ENCODE measurements at places on chromosomes 13 and 19. TPM values are rescaled to one million over a fixed set of nuclear protein-coding genes. Genes with fewer than 3 reads are reported as not detected.
A peak's percentile ranks its signal among the peaks of the same experiment; 100 is the strongest.

DNA sequence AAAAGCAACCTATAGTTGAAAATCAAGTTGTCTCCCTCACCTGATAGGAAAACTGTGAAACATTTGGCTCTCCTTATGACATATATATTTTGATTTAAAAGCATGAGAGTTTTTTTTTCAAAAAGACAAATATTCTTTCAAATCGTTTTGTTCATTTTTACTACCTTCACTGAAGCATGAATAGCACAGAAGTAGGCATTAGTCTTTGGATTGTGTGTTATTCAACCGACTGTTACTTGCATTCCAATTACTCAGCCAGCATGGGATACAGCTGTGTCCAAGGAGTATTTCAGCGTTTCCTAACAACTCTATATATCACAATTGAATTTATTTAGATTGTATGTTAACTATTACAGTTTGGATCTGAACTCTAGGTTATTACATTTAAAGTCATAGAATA lies 135.2 kb downstream of the PCDH9 start:
- no peak overlapping the region for H3K4me3 ChIP-seq
- H3K4me1 ChIP-seq = no peaks in the 10 kb centered on the region
- DNase-seq = no peak
- H3K27ac ChIP-seq = no peak overlapping the region
- no peaks in the 10 kb centered on the region for H3K27me3 ChIP-seq
- no peaks in the 10 kb centered on the region for H3K36me3 ChIP-seq

DNA sequence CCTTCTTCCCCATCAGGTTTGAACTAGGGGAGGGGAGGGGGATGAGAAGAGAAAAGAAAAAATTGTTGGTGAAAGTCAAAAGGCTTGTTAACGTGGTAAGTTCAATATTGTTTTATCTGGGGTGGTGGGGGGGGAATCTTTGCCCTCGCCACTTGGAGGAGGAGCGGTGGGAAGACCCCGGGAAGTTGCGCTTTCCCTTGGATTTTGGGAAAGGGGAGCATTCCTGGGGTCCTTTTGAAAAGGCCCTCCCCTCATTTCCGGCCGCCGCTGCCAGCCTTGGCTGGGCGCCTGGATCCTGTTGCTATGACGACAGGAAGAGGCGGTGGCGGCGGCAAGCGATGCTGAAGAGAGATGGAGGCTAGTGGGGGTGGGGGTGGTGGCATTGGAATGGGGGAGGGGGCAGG lies 4.6 kb upstream of the CACNG8 start:
- H3K36me3 ChIP-seq = no peaks in the 10 kb centered on the region
- H3K27ac ChIP-seq = no peak overlapping the region
- peaks cover 96% of the 10 kb centered on the region for H3K27me3 ChIP-seq
- H3K4me1 ChIP-seq = peaks cover 5% of the 10 kb centered on the region

DNA sequence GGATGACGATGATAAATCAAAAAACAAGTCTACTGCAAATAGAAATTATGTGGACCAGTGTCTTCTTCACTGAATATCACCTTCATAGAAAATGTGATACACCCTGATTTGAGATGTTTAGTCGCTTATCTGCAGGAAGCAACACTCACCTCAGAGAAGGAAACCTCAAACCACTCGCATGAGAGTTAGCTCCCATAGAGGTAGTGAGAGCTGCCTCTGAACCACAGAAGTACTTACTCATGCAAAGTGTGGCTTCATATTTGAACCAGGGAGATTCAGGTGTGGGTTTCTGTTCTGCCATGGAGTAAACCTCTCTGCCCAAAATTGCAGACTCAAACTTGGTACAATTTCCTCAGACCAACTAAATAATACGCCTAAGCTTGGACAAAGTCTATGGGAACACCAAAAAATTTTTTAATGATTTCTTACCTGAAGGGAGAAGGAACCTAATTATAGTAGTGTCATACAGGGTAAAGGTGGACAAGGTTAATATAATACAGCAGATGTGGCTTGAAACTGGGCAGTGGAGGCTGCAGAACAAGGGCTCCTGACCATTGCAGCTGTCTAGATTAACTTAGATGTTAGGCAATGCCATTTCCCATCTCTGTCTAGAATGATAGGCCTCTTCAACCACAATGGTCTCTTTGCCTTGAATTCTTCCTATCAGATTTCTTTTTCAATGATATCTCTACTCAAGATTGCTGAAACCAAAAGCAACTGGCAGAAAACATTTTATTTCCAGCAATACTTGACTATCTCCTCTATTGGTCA lies 29.6 kb upstream of the RCBTB2 start:
- no peaks in the 10 kb centered on the region for H3K27me3 ChIP-seq
- DNase-seq = no peak
- H3K27ac ChIP-seq = no peak overlapping the region
- no peaks in the 10 kb centered on the region for H3K36me3 ChIP-seq
- peaks cover 20% of the 10 kb centered on the region for H3K4me1 ChIP-seq

- H3K4me3 ChIP-seq = no peak overlapping the region
- DNase-seq = no peak
- H3K36me3 ChIP-seq = no peaks in the 10 kb centered on the region
- H3K27me3 ChIP-seq = no peaks in the 10 kb centered on the region
- no peak overlapping the region for H3K27ac ChIP-seq
These were observed 796.8 kb upstream of the KLHL1 start for GRCh38 chr13:70905035-70905434.

DNA sequence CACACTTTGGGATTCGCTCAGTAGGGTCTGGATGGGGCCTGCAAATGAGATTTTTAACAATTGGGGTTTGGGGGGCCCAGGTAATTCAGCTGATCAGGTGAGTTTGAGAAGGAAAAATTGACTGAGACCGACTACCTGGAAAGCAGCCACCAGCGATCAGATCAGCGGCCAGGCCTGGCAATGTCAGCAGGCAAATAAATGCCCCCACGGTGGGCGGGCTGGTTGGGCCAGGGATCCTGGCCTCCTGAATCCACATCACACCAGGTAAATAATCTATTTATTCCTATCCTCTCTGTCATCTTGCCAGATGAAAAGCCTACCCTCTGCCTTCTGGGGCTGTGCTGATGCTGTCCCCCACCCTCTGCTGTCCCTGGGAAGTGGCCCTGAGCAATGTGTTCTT lies 9.4 kb downstream of the NAPA start:
- H3K4me3 ChIP-seq = no peak overlapping the region
- no peak overlapping the region for H3K27ac ChIP-seq
- no peaks in the 10 kb centered on the region for H3K27me3 ChIP-seq
- no peak for DNase-seq
- peaks cover 32% of the 10 kb centered on the region for H3K36me3 ChIP-seq
- peaks cover 60% of the 10 kb centered on the region for H3K4me1 ChIP-seq

DNA sequence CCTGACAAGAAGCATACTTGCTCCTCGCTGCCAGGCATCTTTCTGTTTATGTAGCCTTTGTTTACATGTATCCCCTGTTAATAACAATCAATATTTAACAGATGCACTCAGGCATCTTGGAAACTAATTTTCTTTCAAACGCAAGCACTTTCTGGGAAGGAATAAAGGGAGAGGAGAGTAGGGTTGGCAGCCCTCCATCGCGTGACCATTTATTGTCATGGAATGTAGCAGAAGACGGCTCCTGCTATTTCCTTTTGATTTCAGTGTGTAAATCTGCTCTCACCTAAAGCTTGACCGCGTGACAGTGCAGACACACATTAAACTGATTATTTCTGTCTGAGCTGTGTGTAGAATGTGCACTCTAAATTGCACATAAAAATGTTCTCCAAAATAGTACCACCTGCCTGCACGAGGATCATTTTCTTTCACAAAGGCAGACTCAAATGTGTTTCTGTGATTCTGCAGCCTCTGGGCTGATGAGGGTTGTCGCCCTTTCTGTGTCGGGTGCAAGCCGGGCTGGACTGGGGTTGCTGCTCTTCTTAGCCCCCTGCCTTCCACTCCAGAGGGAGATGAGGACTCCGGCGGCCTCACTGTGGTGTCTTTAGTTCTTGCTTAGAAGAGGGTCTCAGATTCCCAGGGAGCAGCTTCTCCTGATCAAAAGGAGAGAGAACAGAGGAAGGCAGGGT lies 223.5 kb upstream of the MAB21L1 start:
- no peaks in the 10 kb centered on the region for H3K36me3 ChIP-seq
- H3K27ac ChIP-seq = peak overlapping the region; percentile 18
- peaks cover 4% of the 10 kb centered on the region for H3K4me1 ChIP-seq
- no peaks in the 10 kb centered on the region for H3K27me3 ChIP-seq
- no peak overlapping the region for H3K4me3 ChIP-seq

- H3K27ac ChIP-seq = peak overlapping the region; percentile 93
- no peaks in the 10 kb centered on the region for H3K27me3 ChIP-seq
- no peak for DNase-seq
- peak overlapping the region; percentile 95 for H3K4me3 ChIP-seq
- peaks cover 17% of the 10 kb centered on the region for H3K4me1 ChIP-seq
These were observed 744 bp downstream of the ZNF805 start for GRCh38 chr19:57241176-57241575.

- H3K27ac ChIP-seq = peak overlapping the region; percentile 97
- no peaks in the 10 kb centered on the region for H3K36me3 ChIP-seq
- H3K27me3 ChIP-seq = no peaks in the 10 kb centered on the region
- H3K4me3 ChIP-seq = no peak overlapping the region
- peak; percentile 76 for DNase-seq
- peaks cover 99% of the 10 kb centered on the region for H3K4me1 ChIP-seq
These were observed 47.2 kb downstream of the RFX2 start for GRCh38 chr19:6062961-6063575.

- no peak for DNase-seq
- H3K36me3 ChIP-seq = no peaks in the 10 kb centered on the region
- H3K4me3 ChIP-seq = no peak overlapping the region
- peaks cover 46% of the 10 kb centered on the region for H3K4me1 ChIP-seq
These were observed 23.1 kb downstream of the TBC1D4 start for GRCh38 chr13:75458696-75459422.

GRCh38 chr19:18719541-18719940 lies 36.1 kb downstream of the CRTC1 start:
- no peak overlapping the region for H3K4me3 ChIP-seq
- H3K4me1 ChIP-seq = no peaks in the 10 kb centered on the region
- DNase-seq = no peak

- H3K4me3 ChIP-seq = no peak overlapping the region
- H3K4me1 ChIP-seq = no peaks in the 10 kb centered on the region
These were observed 917.6 kb downstream of the PCDH9 start for GRCh38 chr13:66312312-66313087.

- H3K27ac ChIP-seq = no peak overlapping the region
- H3K4me3 ChIP-seq = no peak overlapping the region
- no peaks in the 10 kb centered on the region for H3K36me3 ChIP-seq
- no peak for DNase-seq
- H3K27me3 ChIP-seq = peaks cover 10% of the 10 kb centered on the region
These were observed 76.3 kb downstream of the ZNF429 start for GRCh38 chr19:21581646-21582240.

DNA sequence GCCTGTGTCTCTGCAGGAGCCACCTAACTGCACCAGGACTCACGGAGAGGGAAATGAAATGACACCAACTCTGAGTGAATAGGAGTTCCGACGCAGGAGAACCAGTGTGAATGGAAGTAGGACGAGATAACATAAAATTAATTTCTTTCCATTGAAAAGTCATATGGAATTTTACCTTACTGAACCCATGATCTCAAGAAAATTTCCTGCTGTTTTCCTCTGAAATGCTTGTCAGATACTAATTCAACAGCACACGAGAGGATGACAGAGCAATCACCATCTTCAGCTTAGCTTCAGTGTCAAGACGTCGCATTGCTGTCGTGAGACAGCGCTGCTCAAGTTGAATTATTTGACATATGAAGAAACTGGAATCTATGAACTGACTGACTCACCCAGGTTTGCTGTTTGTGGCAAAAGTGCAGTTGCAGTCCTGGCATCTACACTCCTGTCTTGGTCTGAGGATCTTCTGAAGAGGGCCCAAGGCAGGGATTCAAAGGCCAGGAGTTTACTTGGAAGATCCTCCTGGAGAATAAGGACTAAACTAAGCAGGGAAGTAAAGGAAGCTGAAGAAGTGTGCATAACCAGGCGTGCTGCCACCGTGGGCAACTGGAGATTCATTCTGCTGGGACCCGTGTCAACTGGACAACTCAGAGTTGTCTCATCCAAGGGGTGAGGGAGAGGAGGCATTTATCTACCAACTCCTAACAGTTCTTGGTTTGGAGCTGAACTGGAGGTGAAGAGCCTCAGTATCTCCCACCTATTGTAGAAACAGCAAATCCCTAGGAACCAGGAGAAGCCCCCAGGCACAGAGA lies 214.4 kb upstream of the IRS2 start:
- H3K27me3 ChIP-seq = no peaks in the 10 kb centered on the region
- no peak overlapping the region for H3K4me3 ChIP-seq
- no peaks in the 10 kb centered on the region for H3K36me3 ChIP-seq
- no peak overlapping the region for H3K27ac ChIP-seq

DNA sequence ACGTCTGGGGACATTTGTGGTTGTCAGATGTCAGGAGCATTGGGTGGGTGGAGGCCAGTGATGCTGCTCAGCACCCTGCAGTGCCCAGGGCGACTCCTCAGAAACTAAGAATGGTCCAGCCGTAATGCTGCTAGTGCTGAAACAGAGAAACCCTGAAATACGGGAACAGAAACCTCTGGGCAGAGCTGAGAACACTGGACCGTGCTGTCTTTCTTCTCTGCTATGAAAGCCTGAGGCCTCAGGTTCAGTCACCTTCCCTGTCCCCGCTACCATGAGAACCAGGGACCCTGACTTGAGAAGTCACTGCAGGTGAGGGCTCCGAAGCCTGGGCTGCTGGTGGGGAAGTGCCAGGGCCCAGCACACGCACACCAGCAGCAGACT lies 13.4 kb downstream of the CAPS start:
- H3K27ac ChIP-seq = peak overlapping the region; percentile 55
- DNase-seq = no peak
- peaks cover 99% of the 10 kb centered on the region for H3K36me3 ChIP-seq

GRCh38 chr13:36142735-36143134 lies 11.6 kb upstream of the DCLK1 start:
- no peaks in the 10 kb centered on the region for H3K36me3 ChIP-seq
- H3K27ac ChIP-seq = no peak overlapping the region
- H3K4me3 ChIP-seq = no peak overlapping the region
- DNase-seq = no peak
- H3K27me3 ChIP-seq = no peaks in the 10 kb centered on the region
- H3K4me1 ChIP-seq = no peaks in the 10 kb centered on the region

GRCh38 chr19:10450191-10450852 lies 30.0 kb downstream of the PDE4A start:
- peaks cover 8% of the 10 kb centered on the region for H3K4me1 ChIP-seq
- no peaks in the 10 kb centered on the region for H3K27me3 ChIP-seq
- DNase-seq = no peak
- H3K27ac ChIP-seq = no peak overlapping the region
- H3K4me3 ChIP-seq = no peak overlapping the region

The C5AR1 gene
- total RNA-seq = 1.2 TPM

The TNFRSF19 gene
- total RNA-seq = 100 TPM

The GPC6 gene
- 4.6 TPM for total RNA-seq

The MCEMP1 gene
- total RNA-seq = not detected

The RCBTB2 gene
- total RNA-seq = 2.9 TPM

The RNF113B gene
- total RNA-seq = not detected

The LILRB1 gene
- not detected for total RNA-seq
